T-helper 2 cell (primary cell): ENCODE measurements at places on chromosomes 12 and 14.

GRCh38 chr12:38110026-38110699 is 206.4 kb upstream of the ALG10B start:
- no peak for DNase-seq

- no peak for DNase-seq
Measured at GRCh38 chr14:66311058-66311457, 175.1 kb upstream of the CCDC196 start.

- DNase-seq: no peak
Measured at GRCh38 chr14:45716572-45716971, 463.6 kb upstream of the MIS18BP1 start.

- DNase-seq: no peak
Measured at GRCh38 chr12:124021007-124021406, 48.0 kb downstream of the ZNF664 start.

- no peak for DNase-seq
Measured at GRCh38 chr12:123482876-123483275, 24.9 kb downstream of the SNRNP35 start.

GRCh38 chr12:17137396-17137795 is 531.4 kb upstream of the LMO3 start:
- DNase-seq: no peak

GRCh38 chr12:66066137-66066928 is 64.2 kb downstream of the LLPH start:
- DNase-seq: no peak

DNA sequence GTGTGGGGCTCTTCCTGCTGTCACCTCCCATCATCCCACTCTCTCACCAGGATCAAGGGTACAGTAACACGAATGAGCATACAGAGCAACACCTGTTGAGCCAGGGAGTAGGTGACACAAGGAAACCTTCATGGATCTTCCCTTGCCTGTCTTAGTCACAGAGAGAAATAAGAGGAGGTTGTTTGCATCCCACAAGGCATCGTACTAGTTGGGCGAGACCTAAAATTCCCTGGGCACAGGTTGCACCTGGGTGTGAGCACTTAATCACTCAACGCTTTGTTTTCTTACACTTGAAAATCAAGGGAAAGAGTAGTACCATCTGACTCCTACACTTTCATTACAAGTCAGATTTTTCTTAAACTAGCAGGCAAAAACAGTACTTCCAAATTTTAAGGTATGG is 16.6 kb downstream of the CIPC start:
- no peak for DNase-seq

DNA sequence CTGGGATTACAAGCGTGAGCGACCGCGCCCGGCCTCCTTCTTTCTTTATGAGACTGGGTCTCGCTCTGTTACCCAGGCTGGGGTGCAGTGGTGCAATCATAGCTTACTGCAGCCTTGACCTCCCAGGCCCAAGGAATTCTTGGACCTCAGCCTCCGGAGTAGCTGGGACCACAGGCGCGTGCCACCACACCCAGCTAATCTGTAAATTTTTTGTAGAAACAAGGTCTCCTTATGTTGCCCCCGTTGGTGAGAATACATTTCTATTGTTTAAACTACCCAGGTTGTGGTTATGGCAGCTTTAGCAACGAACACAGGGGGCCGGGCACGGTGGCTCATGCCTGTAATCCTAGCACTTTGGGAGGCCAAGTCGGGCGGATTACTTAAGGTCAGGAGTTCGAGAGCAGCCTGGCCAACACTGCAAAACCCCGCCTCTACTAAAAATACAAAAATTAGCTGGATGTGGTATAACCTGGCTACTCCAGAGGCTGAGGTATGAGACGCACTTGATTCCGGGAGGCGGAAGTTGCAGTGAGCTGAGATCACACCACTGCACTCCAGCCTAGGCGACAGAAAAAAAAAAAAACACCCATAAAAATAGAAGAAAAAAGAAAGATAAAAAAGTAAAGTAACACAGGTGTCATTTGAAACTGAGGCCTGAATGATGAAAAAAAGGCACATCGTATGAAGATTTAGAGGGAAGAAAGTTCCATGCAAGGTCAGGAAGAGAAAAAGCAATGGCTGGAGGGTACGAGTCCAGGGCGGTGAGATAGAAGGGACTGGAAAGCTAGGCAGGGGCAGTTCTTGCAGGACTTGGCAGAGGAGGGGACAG is 977 bp upstream of the TMEM120B start:
- DNase-seq: no peak

DNA sequence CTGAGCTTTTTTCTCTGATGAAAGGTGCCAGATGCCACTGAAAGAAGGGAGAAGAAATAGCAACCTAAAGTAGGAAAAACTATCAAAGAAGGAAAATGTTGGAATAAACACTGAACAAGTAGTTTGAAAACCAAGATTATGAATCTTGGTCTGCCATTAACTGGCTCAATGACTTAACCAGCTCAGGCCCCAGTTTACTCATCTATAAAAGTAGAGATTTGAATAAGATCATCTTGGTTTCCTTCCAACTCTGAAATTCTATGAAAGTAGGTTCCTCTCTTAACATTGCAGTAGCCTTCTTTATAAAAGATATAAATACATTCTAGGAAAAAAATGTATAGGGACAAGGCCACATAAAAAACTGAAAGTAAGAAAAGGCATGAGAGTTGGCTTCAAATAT is 16.1 kb upstream of the CCND2 start:
- DNase-seq: no peak

- no peak for DNase-seq
Measured at GRCh38 chr14:94330857-94331256, 7.7 kb upstream of the SERPINA6 start.

DNA sequence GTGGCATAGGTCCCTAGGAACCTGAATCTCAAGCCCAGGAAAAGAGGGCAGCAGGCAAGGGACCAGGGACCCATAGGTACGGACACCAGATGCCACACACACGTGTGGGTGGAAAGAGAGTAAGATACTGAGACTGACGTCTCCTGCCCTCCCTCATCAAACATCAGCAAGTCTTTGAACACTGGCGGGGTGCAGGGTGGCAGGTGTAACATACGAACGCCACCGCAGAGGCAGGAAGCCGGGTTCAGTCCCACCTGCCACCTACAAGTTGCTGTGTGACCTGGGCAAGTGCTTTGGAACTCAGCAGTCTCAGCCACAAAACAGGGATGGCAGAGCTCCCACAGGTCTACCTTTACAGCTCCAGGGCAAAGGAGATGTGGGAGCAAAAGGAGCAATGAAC is 11.1 kb downstream of the ACTN1 start:
- DNase-seq: peak; percentile 58

DNA sequence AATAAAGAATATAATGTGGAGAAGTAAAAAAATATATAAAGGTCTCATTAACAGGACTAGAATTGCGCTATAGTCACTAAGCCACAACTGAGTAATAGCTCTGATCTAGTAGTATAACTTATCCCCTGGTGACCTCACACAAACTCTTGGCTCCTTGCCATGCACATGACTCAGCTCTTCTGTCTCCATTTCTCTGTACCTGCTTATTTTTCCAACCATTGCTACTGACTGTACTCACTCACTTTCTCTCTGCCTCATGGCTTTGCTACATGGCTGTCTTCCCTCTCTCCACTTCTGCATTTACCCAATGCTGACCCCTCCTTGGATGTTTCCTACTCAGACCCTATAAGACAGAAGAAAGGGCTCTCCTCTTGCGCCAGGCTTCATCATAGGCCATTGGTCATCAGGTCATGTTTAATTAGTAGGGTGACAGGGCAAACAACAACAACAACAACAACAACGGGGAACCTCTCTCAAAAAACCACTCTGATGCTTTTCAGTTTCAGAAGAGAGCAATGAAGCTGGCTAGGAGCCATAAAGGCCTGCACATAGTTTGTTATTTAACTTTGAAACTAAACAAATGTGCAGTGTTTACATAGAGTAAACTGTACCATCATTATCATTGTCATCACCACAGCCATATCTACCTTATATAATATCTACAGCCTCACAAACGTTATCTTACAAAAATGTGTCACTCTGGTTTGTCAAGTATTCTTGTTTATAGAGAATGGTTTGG is 25.6 kb upstream of the KRAS start:
- peak; percentile 55 for DNase-seq

DNA sequence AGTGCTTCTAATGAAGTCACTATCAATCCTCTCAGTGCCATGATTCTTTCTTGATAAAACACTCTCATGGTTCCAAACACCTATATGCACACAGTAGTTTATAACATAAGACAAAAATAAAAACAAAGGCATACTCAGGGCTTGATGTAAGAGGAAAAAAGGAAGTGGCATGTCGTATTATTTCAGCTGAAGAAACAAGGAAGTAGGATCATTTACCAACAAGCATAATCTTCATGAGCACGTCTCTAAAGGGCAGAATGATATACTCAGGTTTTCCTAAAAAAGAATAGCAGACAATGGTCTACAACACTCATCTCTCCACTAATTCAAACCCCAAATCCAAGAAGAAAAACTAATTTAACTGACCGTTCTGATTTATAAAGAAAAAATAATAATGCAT is 33.9 kb downstream of the NUMB start:
- no peak for DNase-seq

GRCh38 chr14:91774140-91775096 is 42.5 kb upstream of the CATSPERB start:
- DNase-seq: no peak

GRCh38 chr12:130007771-130008170 is 103.9 kb upstream of the TMEM132D start:
- no peak for DNase-seq

- DNase-seq: no peak
Measured at GRCh38 chr14:76257111-76257803, 105.5 kb downstream of the GPATCH2L start.

DNA sequence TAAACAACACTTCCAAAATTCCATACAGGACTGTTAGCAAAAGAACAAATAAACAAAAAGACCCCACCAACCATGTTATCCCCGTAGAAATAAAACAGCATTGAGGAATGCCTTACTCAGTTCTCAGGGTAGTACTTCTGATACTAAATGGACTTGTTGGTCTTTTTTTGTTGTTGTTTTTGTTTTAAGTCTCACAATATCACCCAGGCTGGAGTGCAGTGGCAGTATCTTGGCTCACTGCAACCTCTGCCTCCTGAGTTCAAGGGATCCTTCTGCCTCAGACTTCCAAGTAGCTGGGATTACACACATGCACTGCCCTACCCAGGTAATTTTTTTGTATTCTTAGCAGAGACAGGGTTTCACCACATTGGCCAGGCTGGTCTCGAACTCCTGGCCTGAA is 17.1 kb downstream of the HNRNPC start:
- no peak for DNase-seq

DNA sequence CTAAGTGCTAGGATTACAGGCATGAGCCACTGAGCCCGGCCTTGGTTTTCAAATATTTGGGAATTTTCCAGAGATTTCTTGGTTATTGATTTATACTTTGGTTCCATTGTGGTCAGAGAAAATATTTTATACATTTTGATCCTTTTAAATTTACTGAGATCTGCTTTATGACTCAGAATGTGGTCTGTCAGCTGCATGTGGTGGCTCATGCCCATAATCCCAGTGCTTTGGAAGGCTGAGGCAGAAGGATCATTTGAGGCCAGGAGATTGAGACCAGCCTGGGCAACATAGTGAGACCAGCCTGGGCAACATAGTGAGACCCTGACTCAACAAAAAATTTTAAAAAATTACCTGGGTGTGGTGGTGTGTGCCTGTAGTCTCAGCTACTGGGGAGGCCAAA is 49.8 kb downstream of the ADCK1 start:
- no peak for DNase-seq

DNA sequence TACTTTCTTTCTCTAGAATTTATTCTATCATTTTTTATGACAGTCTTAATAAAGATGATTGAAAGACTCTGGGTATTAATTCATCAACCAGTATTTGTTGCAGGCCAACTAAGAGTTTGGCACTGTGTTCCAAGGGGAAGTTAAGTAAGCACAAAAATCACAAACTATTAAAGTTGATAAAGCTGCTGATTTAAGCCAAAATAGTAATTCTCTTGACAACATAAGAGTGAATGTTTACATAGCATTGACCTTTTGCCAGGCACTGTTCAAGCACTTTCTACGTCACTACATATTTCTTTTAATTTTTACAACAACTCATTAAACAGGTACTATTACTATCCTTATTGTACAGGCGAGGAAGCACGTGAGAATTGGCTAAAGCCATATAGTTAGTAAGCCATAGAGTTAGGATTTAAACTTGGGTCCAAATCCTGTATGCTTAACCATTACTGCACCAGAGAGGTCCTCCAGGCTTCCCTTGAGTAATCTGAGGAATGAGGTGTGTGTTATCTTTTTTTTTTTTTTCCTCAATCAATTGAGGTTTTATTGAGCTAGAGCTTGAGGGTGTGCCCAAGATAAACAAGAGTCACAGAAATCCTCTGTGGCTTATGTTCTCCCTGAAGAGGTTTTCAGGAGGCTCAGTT is 1009.6 kb downstream of the DIO2 start:
- no peak for DNase-seq

GRCh38 chr14:38366374-38366773 is 110.5 kb upstream of the CLEC14A start:
- DNase-seq: no peak

DNA sequence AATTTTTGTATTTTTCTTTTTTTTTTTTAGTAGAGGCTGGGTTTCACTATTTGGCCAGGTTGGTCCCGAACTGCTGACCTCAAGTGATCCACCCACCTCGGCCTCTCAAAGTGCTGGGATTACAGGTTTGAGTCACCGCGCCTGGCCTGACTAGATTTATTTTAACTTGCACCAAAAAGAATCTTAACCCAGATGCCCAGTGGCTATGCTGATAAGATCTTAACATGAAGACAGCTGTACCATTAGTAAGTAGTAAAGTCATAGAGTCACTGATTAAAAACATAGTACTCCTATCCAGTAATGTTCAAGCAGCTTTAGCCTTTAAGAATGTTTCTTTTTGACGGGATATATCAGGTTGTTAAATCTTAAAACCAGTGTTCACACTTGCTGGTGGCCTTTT is 1061.8 kb upstream of the FLRT2 start:
- no peak for DNase-seq

DNA sequence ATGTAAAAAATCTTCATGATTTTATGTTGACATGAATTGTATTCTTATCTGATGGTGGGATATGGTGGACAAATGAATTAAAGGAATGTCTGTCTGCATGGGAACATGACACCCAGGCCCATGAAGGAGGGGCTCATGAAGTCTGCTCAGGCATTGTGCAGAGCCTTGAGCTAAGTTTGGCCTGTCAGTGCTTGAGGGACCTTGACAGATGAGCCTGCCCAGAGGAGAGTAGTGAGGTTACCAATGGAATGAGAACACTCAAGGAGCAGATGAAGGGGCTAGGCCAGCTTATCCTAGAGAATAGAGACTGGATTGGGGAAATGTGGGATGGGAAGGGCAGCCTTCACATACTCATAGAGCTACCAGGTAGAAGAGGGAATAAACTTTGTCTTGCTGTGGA is 68.8 kb downstream of the TMX1 start:
- no peak for DNase-seq

- DNase-seq: no peak
Measured at GRCh38 chr12:64569923-64570691, 40.2 kb upstream of the RASSF3 start.

DNA sequence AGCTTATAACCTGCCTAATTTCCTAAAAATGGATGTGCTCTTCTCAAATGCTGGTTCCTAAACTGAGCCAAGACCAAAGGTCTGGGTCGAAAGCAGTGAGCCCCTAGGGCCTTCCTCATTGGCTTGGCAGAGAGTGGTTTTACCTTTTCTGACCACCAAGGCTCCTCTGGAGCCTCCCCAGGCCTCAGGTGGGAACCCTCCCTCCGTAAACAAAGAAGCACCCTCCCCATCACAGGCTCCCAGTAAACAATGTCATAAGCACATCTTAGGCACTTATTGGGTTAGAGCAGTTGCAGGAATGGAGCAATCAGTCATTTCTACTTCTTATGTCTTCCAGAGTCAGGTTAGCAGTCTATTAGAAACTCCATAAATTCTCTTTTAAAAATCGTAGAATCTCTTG is 6.0 kb downstream of the CHPT1 start:
- no peak for DNase-seq
